Activated T-cell treated with anti-CD3 and anti-CD28 coated beads for 1 hour (primary cell): ENCODE measurements at places on chromosomes 5 and 9.

DNA sequence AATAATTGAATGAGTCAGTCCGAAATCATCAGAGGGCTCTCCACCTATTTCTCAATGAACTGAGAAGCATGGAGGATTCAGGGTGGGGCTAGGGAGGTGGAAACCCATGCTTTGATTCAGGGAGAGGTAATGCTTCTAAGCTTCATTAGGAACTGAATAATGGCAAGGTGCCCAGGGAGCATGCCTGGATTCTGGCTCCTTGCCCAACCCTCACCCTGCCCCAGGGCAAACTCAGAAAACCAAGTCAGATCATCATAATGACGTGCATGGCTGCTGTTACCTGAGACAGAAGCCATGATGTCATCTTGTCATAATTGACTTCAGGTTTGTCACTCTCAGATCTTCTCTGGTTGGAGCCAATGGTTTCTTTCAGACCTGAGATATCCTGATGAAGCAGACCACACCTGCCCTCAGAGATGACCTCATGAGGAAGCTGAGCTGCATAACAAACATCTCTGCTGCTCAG is 199.6 kb downstream of the SYK start:
- no peak for DNase-seq

DNA sequence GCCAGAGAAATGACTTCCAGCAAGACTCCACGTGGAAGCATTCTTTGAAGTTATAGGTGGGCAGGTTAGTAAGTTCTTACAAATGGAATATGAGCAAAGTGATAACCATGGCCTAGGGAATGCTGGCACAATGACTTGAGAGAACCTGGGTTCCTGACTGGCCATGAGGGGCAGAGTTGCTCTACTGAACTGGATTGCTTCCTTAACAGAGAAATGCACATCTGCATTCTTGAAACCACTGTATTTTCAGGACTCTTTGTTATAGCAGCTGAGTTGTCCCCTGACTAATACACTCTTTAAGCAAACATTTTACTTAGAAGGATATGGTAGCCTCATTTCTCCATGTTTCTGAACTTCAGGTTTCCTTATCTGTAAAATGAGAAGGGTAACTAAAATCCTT is 108.3 kb upstream of the GNA14 start:
- no peak for DNase-seq

DNA sequence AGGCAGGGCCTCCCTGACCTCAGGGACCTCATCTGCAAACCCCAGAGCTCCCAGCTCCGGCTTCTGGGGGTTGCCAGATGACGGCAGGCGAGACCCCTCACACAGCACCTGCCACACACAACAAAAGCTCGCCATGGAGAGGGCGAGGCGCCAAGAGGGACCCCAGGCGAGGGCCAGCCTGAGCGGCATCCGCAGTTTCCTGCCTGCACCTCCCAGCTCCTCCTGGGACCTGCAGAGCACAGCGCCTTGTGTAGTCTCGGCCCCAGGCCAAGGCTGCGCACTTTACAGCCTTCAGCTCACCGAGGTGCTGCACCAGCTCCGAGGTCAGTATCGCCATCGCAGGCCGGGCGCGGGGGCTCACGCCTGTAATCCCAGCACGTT is 82.4 kb upstream of the ADAMTS2 start:
- DNase-seq, result no peak

DNA sequence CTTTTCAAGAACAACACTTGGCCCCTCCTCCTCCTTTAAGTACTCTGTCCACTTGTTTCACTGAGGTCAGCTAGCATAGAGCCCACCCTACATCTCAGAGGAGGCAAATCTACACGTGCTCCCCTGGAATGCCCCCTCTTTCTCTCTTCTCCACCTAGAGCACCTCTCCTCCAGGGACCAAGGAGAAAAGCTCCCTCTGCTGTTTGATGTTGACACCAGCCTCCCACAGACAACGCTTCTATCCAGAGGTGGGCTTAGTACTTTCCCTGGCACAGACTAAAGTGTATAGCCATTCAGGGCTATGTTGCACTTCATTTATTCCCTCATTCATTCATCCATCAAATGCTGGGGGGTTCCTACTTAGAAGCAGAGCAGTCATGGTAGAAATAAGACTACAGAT is 68.2 kb upstream of the TAF1L start:
- DNase-seq, result no peak

- no peak for DNase-seq
Measured at GRCh38 chr9:104903609-104904008, 24.3 kb downstream of the ABCA1 start.

- no peak for DNase-seq
Measured at GRCh38 chr5:60036192-60036938, 142.8 kb upstream of the PDE4D start.

DNA sequence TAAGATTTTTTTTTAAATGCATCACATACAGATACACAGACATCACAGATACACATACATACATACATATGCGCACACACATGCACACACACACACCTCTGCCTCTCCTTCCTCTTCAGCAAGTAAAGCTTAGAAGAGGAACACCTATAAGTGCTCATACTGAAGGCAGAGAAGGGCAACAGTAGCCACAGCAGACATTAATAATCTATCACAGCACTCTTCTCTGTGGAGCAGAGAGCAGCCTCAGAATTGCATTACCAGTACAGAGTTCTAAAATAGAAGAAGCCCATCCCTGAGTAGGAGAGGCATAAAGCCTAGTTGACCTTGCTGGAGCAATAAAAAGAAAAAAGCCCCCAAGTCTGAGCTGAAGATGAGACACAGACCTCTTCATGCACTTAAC is 110.6 kb downstream of the MLLT3 start:
- DNase-seq, result no peak

DNA sequence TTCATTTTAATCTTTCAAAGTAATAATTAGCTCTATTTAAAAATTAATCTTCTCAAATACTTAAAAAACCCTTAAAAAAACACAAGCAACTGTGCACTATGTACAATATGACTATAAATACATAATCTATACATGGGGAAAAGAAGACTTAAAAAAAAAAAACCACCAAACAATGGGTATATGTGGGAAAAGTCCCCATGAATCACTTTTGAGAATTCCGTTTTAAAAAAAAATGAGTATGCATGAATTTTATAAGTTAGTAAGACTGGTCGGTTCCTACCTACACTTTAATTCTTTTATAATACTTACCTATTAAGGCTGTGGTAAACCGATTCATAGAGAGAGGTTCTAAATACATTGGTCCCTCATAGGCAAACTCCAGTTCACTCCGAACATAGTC is 27.7 kb downstream of the RNF145 start:
- DNase-seq, result no peak

- DNase-seq, result no peak
Measured at GRCh38 chr5:120083851-120084542, 380.1 kb upstream of the PRR16 start.

- no peak for DNase-seq
Measured at GRCh38 chr9:37056046-37056920, 22.2 kb upstream of the PAX5 start.

GRCh38 chr5:74618106-74618505 is 22.4 kb downstream of the ENC1 start:
- DNase-seq, result no peak

DNA sequence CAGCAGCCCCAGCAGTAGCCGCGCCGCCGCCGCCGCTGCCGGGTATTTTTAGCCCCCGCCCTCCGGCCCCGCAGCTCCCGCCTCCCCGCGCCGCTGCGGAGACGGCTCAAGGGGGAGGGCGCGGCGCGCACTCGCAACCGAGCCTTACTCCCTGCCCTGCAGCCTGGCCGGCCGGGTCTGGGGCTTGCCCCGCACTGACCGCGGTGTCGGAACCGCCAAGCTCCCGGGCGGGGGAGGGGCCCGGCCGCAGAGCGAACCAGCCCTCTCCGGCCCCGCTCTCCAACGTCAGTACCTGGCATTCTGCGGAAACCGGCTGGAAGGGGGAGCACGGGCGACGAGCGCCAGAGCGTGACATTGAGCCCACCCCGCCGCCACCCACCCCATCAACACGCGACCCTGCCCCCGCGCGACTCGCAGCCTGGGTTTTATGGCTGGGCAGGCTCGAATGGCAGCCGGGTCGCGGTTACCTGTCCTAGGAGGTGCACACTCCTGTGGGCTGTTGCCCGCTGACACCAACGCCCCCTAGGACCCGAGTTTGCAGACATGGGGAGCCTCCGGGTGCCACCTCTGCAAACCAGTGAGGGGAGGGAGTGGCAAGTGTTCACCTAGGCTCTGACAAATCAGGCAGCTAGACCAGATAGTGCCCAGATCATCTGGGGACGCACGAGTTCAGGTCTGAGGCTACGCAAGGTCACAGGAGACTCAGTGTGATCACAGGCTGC is at the start of gene ACSL6:
ACSL6 (minus strand) TSS at position 37 of the 722 bp plus-strand sequence. CDS start 105 bp downstream, outside the sequence.
- DNase-seq, result no peak

DNA sequence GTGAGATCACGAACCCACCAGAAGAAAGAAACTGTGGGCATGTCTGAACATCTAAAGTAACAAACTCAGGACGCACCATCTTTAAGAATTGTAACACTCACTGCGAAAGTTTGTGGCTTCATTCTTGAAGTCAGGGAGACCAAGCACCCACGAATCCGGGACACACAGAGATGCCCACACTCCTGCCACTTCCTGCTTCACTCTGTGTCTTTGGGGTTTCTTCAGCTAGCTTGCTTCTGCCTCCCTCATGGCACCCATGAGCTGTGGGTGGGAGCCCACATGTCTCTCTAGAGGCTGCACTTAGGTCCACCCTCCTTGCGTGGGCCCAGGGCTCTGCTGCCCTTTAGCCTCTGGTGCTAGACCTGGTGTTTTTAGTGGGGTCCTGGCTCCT is 61.2 kb upstream of the CNOT6 start:
- no peak for DNase-seq

- no peak for DNase-seq
Measured at GRCh38 chr9:104367507-104367906, 136.6 kb upstream of the OR13F1 start.

DNA sequence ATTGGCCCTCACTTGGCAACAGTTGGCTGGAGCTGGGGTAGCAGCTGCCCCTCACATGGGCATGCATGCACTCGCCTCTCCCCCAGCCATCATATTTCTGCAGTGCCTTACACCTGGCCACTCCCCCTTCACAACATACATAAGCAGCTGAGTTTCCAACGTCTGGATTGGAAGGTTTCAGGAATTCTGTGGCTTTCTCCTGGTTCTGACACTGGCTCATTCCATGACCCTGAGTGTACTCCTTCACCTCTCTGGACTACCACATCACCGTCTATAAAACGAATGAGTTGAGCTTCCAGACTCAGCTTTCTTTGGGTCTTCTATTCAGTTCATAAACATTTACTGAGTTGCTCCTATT is 84.3 kb downstream of the GALNT10 start:
- no peak for DNase-seq
